Hepatocyte (in vitro differentiated cells): ENCODE measurements at places on chromosomes 13 and 19.
A peak's percentile ranks its signal among the peaks of the same experiment; 100 is the strongest.

- no peak overlapping the region for H3K27ac ChIP-seq
- no peaks in the 10 kb centered on the region for H3K27me3 ChIP-seq
- no peak overlapping the region for H3K4me3 ChIP-seq
- peaks cover 4% of the 10 kb centered on the region for H3K36me3 ChIP-seq
Observed at GRCh38 chr13:113322890-113323651, 26.0 kb downstream of the LAMP1 start.

DNA sequence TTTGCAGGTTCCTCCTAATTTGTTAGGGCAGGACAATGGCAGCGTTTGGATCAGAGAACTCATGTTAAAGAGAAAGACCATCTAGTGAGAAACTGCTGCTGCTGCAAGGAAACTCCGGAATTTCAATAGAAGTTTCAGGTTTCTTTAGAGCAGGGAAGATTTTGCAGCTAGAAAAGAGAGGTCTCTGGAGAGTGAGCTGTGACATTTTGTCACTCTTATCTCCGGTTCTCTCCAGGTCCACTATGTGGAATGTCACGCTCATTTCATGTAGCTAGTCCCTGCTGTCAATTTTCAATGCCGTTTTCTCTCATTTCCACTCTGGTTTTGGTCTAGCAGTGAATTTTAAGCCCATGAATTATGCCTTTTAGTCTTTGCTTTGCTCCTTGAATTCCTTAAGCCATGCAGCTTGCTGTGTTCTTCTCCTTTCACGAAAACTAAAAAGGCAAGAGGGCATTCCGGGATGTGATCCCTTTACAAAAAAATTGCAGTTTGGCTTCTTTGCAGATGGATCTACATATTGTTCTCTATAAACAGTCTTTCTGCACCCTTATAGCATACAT is 46.7 kb upstream of the POSTN start:
- no peak overlapping the region for H3K27ac ChIP-seq
- H3K4me1 ChIP-seq: peaks cover 4% of the 10 kb centered on the region
- H3K27me3 ChIP-seq: no peaks in the 10 kb centered on the region
- no peak for DNase-seq
- H3K4me3 ChIP-seq: no peak overlapping the region
- no peaks in the 10 kb centered on the region for H3K36me3 ChIP-seq

DNA sequence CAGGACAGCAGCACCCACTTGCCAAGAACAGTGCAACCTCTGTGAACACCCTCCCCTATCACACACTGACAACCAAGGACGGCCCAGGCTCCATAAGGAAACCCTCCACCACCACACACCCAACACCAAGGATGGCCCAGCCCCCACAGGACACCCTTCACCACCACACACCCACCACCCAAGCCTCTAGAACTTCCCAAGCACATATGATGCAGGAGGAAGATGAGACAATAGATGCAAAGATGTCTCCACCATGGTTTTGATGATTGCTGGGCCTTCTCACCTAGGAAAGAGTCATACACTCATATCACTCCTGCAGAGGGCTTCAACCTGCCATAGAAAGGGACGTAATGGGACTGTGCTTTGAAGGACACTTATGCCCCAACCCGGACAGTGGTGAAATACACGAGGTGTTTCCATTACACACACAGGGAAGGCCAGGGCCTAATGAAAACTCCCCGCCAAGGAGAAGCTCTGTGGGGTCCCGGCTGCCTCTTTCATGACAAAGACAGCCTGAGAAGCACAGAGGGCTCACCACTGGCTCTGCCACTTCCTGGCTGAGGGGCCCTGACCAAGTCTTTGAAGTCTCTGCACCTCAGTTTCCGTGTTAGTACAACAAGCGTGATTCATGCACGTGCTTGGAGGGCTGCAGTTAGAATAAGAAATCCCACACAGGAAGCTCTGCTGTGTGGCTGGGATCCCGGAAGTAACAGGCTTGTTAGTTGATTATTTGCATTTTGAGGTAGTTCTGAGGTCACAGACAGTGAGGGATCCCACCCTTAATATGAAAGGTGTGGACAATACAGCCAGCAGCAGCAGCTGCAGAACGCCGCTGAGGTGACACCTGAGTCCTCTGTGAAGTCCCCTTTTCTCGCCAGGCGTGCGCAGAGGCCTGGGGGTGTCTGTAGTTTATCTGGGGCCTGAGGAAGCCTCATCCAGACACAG is 61.9 kb upstream of the ATP12A start:
- H3K27me3 ChIP-seq: no peaks in the 10 kb centered on the region
- peak overlapping the region; percentile 49 for H3K27ac ChIP-seq
- DNase-seq: no peak
- H3K4me3 ChIP-seq: no peak overlapping the region
- no peaks in the 10 kb centered on the region for H3K4me1 ChIP-seq

- no peaks in the 10 kb centered on the region for H3K4me1 ChIP-seq
- no peak overlapping the region for H3K27ac ChIP-seq
- no peaks in the 10 kb centered on the region for H3K36me3 ChIP-seq
- DNase-seq: no peak
- H3K4me3 ChIP-seq: no peak overlapping the region
Observed at GRCh38 chr13:100773923-100774663, 99.5 kb upstream of the TMTC4 start.

DNA sequence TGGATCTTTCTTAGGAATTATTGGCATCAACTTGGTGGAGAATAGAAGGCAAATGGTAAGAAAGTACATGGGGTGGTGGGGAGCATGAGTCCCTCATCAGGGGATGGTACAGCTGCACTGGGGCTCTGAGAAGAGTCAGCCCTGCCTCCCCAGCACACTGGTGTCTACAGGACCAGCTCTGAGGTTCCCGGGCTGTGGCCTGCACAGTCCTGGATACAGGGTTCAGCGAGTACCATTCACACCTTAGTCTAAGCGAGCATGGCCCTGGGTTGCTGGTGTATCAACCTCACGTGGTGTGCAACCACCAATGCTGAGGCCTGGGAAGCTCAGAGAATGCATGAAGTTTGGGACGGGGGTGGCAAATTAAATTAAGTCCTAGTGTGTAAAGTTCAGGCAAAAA is 10.1 kb downstream of the TMEM255B start:
- DNase-seq: no peak
- no peak overlapping the region for H3K27ac ChIP-seq
- no peaks in the 10 kb centered on the region for H3K36me3 ChIP-seq
- no peak overlapping the region for H3K4me3 ChIP-seq
- H3K27me3 ChIP-seq: no peaks in the 10 kb centered on the region

DNA sequence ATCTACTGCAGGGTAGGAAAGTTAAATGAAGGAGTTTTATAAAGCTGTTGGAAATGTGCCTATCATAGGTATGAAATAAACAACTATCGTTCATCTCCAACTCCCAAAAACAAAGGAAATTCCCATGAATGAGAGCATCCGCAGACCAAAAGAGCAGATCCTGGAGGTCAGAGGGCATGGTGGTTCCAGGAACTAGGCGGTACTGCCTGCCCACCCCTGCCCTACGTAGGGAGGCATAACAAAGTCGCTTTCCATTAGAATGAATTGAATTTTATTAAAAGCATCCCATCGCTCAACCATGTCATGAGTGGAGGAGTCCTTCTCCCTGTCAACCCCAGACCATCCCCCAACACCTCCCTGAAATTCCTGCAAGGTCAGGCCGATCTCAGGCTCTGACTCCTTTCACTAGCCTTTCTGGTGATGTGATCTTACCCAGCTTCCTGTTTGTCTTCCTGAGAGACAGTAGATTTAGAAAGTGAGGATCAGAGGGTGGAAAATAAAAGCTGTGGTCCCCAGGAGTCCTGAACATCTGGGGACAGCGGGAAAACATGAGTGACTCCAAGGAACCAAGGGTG is at the start of gene CLEC4M:
CLEC4M (plus strand) TSS at position 525 of the 575 bp plus-strand sequence; CDS start at position 549, 24 bp downstream.
- DNase-seq: no peak
- H3K27ac ChIP-seq: no peak within 1 kb of the TSS
- H3K36me3 ChIP-seq: no peaks in the 10 kb centered on the region

- peak; percentile 17 for DNase-seq
- H3K4me3 ChIP-seq: no peak overlapping the region
- no peaks in the 10 kb centered on the region for H3K4me1 ChIP-seq
- H3K27me3 ChIP-seq: no peaks in the 10 kb centered on the region
- H3K36me3 ChIP-seq: no peaks in the 10 kb centered on the region
Observed at GRCh38 chr19:4556597-4557127, 2.8 kb downstream of the SEMA6B start.

- peaks cover 8% of the 10 kb centered on the region for H3K4me1 ChIP-seq
- no peak for DNase-seq
- no peaks in the 10 kb centered on the region for H3K36me3 ChIP-seq
- H3K27ac ChIP-seq: no peak overlapping the region
Observed at GRCh38 chr19:29088761-29089160, 124.2 kb downstream of the UQCRFS1 start.

- H3K27me3 ChIP-seq: no peaks in the 10 kb centered on the region
- H3K36me3 ChIP-seq: no peaks in the 10 kb centered on the region
- H3K4me3 ChIP-seq: no peak overlapping the region
- no peak overlapping the region for H3K27ac ChIP-seq
- H3K4me1 ChIP-seq: no peaks in the 10 kb centered on the region
Observed at GRCh38 chr13:89372193-89372592, 1701.0 kb downstream of the SLITRK5 start.

- H3K36me3 ChIP-seq: no peaks in the 10 kb centered on the region
- no peaks in the 10 kb centered on the region for H3K27me3 ChIP-seq
- peak; percentile 30 for DNase-seq
- H3K4me3 ChIP-seq: peak overlapping the region; percentile 61
- peak overlapping the region; percentile 79 for H3K27ac ChIP-seq
- H3K4me1 ChIP-seq: no peaks in the 10 kb centered on the region
Observed at GRCh38 chr19:52786078-52786463, 520 bp downstream of the ZNF600 start.

- peak overlapping the region; percentile 78 for H3K27ac ChIP-seq
- peak overlapping the region; percentile 33 for H3K4me3 ChIP-seq
- H3K4me1 ChIP-seq: peaks cover 4% of the 10 kb centered on the region
- H3K36me3 ChIP-seq: no peaks in the 10 kb centered on the region
- H3K27me3 ChIP-seq: peaks cover 17% of the 10 kb centered on the region
- peak; percentile 87 for DNase-seq
Observed at GRCh38 chr19:7869453-7869909, 4.7 kb downstream of the PRR36 start.

- H3K4me3 ChIP-seq: no peak overlapping the region
- H3K36me3 ChIP-seq: no peaks in the 10 kb centered on the region
- no peak for DNase-seq
- no peaks in the 10 kb centered on the region for H3K27me3 ChIP-seq
Observed at GRCh38 chr19:4115050-4115817, 8.7 kb downstream of the MAP2K2 start.

- H3K4me3 ChIP-seq: no peak overlapping the region
- H3K27me3 ChIP-seq: peaks cover under 1% of the 10 kb centered on the region
- no peak for DNase-seq
- no peaks in the 10 kb centered on the region for H3K36me3 ChIP-seq
- no peaks in the 10 kb centered on the region for H3K4me1 ChIP-seq
Observed at GRCh38 chr19:46049597-46049996, 8.8 kb upstream of the IGFL4 start.

DNA sequence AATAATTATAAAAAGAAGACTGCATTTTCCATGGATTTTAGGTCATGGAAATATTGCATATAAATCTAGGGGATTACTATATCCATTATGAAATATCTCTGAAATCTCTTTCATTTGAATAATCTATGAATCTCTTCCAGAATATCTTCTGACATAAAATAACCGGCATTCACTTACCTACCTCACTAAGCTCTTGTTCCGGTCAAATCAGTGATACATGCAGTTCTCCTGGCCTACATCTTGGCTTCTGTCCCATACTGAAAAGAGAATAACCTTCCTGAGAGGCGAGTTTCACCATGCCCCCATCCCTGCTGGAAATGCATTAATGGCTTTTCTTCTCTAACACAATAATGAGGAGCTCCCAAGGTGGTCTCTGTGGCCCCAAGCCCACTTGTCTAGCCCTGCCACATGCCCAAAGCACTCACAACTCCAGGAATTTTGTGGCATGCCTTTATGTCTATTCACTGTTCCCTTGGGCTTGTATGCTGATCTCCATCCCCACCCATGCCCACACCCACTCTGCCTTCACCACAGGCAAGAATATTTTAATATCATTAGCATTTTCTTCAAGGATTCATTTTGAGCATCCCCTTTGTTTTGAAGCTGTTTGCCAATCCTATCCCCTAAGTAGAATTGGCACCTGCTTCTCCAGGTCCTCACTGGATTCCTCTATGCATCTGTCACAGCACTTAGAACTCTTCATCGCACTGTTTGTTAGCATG is 401.6 kb downstream of the COG6 start:
- H3K27me3 ChIP-seq: no peaks in the 10 kb centered on the region
- no peaks in the 10 kb centered on the region for H3K4me1 ChIP-seq
- no peaks in the 10 kb centered on the region for H3K36me3 ChIP-seq
- no peak overlapping the region for H3K4me3 ChIP-seq
- no peak for DNase-seq
- no peak overlapping the region for H3K27ac ChIP-seq

DNA sequence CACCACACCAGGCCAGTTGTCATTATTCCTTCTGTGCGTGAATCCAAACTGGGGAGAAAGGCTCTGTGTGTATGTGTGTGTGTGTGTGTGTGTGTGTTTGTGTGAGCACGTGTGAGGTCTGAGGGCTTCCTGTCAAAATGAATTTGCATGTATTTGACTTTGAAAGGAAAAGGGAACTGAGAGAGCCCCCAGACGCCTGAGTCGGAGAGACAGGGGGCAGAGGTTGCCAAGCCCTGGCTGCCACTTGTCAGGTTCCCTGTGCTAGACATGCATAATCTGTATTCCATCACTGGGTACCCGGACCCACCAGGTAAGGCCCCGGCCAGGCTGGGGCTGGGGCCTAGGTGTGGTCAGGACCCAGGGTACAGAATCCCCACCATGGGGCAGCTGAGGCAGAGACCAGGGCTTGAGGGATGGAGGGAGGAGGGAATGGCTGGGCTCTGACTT is at the start of gene CLEC17A:
CLEC17A (plus strand) TSS at position 191 of the 447 bp plus-strand sequence; CDS start at position 268, 77 bp downstream.
- H3K27ac ChIP-seq: no peak within 1 kb of the TSS
- DNase-seq: no peak
- H3K27me3 ChIP-seq: no peaks in the 10 kb centered on the region
- no peaks in the 10 kb centered on the region for H3K4me1 ChIP-seq
- no peak within 1 kb of the TSS for H3K4me3 ChIP-seq
- H3K36me3 ChIP-seq: no peaks in the 10 kb centered on the region

- H3K36me3 ChIP-seq: no peaks in the 10 kb centered on the region
- no peak overlapping the region for H3K4me3 ChIP-seq
- H3K4me1 ChIP-seq: no peaks in the 10 kb centered on the region
- DNase-seq: peak; percentile 70
- H3K27me3 ChIP-seq: no peaks in the 10 kb centered on the region
Observed at GRCh38 chr13:46160471-46161066, 21.4 kb downstream of the LCP1 start.

DNA sequence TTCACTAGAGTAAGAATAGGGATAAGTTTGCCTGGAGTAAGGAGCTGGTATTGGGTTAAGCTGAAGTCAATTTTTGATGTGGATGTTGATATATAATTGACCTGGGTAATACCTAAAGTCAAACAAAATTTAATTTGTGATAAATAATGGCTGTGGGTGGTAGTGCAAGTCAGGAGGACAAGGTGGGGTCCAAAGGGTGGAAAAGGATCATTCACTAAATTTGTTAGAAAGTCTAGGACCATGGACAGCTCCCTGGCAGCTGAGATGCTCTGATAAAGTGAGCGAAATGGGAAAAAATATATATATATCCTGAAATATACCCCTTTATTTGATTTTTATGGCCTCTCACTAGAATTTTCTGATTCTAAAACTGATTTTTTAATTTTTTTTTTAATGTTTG is 463.5 kb downstream of the GPC6 start:
- H3K27me3 ChIP-seq: no peaks in the 10 kb centered on the region
- H3K27ac ChIP-seq: no peak overlapping the region
- no peaks in the 10 kb centered on the region for H3K4me1 ChIP-seq
- no peaks in the 10 kb centered on the region for H3K36me3 ChIP-seq
- H3K4me3 ChIP-seq: no peak overlapping the region
